Fibroblast of skin of right quadriceps (primary cell): ENCODE measurements at places on chromosomes 11 and 22.

GRCh38 chr22:42270510-42271190 lies at the start of gene TCF20:
Gene TCF20, minus strand, starts transcription at chr22:42270653. Its CDS starts 55,348 bp downstream, at chr22:42215305.
- DNase-seq, result peak; percentile 78

DNA sequence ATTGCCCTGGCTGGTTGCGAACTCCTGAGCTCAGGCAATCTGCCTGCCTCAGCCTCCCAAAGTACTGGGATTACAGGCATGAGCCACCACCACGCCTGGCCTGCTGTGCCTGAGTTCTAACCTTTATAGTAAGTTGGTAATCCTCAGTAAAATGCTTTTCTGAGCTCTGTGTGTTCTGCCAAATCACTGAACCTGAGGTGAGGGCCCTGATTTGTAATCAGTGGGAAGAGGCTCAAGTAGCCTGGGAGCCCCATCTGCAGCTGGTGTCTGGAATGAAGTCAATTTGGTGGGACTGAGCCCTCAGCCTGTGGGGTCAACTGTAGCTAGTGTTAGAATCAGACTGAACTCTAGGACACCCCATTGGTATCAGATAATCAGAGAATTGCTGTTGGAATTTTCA lies 72.6 kb upstream of the PARVG start:
- no peak for DNase-seq

- no peak for DNase-seq
Observed at GRCh38 chr11:46719048-46719542, at the start of gene F2. Gene F2, plus strand, starts transcription at chr11:46719213. Its CDS starts 23 bp downstream, at chr11:46719236.

- DNase-seq, result no peak
Observed at GRCh38 chr11:3838504-3838903, 2.3 kb downstream of the RHOG start.

DNA sequence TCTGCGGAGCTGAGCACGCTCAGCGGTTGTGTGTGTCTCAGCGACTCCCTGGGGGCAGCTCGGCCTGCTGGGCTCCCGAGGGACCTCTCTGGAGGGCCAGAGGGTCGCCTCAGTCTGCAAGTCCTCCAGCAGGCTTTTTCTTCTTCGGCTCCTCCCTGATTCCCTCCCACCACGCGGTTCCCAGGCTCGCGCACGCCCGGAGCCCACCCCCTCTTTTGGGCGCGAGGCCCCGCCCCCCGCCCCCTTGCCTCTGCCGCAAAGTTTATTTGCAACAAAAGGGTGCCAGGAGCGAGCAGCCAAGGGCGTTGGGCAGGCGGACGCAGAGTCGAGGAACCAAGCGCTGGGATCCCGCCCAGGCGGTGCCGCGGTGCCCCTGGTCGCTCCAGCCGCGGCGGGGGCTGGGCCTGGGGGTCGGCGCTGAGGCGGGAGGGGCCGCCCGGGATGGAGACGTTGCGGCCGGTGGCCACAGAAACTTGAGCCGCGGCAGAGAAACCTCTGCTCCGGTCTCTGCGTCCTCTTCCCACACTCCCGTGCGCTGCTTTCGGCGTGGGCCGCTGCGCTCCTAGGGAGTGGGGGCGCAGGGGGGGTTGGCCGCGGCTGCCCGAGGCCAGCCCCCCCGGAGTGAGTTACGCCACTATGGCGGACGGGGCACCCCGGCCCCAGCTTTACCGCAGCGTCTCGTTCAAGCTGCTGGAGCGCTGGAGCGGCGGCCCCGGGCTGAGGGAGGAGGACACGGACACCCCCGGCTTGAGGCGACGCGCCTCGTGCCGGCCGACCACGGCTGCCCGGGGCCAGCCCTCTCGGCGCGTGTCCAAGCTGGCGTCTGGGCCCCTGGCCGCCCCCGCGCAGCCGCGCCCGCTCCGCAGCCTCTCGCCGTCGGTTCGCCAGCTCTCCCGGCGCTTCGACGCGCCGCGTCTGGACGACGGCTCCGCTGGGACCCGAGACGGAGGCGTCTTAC lies at the start of gene ARHGEF17:
ARHGEF17 (plus strand) TSS at position 274 of the 958 bp plus-strand sequence; CDS start at position 637, 363 bp downstream.
- peak; percentile 87 for DNase-seq
